GM12892 (cell line): ENCODE measurements at places on chromosomes 1 and 21.

- no peak for DNase-seq
Observed at GRCh38 chr1:27004471-27005165, 8.0 kb downstream of the TENT5B start.

DNA sequence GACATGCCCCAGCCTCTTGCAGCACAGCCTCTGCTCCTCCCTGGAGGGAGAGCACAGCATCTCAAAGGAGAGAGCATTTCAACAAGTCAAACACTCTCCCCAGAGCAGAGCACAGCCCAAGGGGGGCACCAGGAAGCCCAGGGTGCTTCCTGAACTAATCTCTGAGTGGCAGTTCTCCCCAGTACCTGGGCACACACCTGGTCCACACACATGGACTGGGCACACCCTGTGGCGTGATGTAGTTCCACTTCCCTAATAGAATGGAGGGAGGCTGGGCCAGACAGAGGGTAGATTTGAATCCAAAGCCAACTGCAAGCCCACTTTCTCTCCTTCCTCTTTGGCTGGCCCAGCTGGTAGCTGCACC, 55.5 kb downstream of the CD46 start:
- no peak for DNase-seq

- no peak for DNase-seq
Observed at GRCh38 chr21:34946916-34947534, 102.1 kb downstream of the RUNX1 start.

GRCh38 chr1:15264769-15265168, 17.7 kb downstream of the FHAD1 start:
- no peak for DNase-seq

- DNase-seq = no peak
Observed at GRCh38 chr1:214326406-214326805, 45.4 kb downstream of the SMYD2 start.

- DNase-seq = no peak
Observed at GRCh38 chr1:40057310-40058030, 16.9 kb downstream of the CAP1 start.

DNA sequence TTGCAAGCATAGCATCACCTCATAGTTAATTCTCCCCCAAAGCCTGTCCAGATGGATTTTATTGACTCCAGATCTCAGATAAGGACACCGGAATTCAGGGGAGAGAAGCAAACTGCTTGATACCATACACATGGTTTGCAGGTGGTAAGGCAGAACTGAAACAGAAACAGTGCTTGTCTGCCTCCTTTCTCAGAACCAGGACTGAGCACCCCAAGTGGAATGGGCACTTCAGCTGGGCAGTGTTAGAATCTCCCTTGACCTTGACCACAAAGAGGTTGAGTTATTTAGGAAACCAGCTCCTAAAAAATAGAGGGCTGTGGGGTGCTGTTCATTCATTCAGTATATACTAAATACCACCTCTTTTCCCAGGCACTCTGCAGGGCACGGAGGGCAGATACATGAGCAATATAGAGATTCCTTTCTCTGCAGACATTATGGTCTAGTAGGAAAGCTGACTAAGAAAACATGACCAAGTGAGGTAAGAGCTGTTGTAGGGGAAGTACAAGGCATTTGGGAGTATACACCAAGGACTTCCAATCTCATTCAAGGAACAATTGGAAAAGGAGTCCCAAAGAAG, 185.2 kb downstream of the C1orf94 start:
- DNase-seq = no peak

- DNase-seq = no peak
Observed at GRCh38 chr1:231799363-231799986, 172.9 kb downstream of the DISC1 start.

DNA sequence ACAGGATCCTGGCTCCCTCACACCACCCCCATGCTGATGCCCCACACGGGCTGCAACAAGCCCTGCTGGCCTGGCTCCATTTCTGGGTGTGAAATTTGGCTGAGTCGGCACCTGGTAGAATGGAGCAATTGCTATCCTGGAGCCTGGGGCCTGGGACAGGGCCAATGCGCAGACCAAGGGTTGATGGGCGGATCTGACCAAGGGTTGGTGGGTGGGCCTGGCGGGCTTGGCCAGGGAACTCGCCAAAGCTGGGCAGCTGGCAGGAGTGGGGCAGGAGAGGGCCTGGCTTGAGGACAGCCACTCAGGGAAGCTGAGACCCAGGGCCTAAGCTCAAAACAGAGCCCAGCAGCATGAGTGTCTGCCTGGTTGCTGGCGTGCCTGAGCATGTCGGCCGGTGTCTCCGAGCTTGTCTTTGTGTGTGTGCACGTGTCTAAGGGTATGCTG, 70.9 kb upstream of the POU3F1 start:
- no peak for DNase-seq

GRCh38 chr1:107142140-107142542, 1.3 kb downstream of the NTNG1 start:
- no peak for DNase-seq

DNA sequence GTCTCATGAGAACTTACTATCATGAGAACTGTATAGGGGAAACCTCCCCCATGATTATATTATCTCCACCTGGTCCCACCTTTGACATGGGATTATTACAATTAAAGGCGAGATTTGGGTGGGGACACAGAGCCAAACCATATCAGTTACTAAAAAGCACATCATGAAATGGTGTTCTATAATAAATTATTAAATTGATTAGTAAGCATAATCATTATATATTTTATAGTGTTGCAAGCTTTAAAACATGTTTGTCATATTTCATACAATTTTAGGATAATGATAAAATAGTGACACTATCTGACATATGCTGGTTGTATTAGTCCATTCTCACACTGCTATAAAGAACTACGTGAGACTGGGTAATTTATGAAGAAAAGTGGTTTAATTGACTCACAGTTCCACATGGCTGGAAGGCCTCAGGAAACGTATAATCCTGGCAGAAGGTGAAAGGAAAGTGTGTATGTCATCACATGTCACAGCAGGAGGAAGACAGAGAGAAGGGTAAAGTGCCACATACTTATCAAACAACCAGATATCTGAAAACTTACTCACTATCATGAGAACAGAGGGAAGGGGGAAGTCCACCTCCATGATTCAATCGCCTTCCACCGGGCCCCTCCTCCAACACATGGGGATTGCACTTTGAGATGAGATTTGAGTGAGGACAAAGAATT, 539.2 kb upstream of the OLFM3 start:
- DNase-seq = no peak

DNA sequence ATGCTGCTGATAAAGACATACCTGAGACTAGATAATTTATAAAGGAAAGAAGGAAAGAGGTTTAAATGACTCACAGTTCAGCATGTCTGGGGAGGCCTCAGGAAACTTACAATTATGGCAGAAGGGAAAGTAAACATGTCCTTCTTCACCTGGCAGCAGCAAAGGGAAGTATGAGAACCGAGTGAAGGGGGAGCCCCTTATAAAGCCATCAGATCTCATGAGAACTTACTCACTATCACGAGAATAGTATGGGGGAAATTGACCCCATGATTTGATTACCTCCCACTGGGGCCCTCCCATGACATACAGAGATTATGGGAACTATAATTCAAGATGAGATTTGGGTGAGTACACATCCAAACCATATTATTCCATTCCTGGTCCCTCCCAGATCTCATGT, 154.4 kb downstream of the FASLG start:
- no peak for DNase-seq

GRCh38 chr1:1806890-1807289, 28.6 kb upstream of the NADK start:
- DNase-seq = no peak

DNA sequence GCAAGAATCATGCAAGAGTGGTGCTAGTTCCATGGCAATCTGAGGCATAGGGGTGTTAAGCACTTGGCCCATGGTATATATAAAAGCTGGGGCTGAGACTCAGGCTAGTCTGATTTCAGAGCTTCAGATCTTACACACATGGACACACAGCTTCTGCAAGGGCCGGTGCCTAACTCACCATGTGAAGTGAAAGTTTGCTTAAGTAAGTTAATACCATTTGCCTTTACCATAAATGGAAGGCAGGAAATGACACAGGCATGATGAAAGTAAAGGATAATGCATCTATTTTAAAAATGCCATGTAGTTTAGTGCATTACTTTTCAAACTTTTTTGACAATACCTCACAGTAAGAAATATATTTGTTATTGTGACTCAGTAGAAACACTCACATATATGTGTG, 122.6 kb downstream of the KCNJ6 start:
- no peak for DNase-seq

DNA sequence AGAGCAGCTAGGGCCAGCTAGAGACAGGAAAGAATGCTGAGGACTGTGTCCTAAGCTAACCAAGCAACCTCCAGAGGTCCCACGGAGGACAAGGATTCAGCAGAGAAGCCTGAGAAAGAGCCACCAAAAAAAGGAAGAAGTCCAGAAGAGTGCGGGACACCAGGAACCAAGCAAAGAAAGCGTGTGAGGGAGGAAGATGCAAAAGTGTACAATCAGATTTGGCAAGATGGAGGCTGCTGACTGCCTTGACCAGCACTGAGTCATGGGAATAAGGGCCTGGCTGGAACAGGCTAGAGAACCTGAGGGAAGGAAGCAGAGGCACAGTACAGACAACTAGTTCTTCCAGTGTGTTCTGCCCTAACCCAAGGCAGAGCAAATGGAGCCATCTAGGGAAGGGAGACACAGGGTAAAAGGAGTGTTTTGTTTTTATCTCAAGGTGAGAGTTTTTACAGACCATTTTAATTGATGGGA, 18.5 kb downstream of the TP53BP2 start:
- DNase-seq = no peak

GRCh38 chr1:203425663-203425975, 50.0 kb upstream of the PRELP start:
- DNase-seq = no peak
